ENCODE measurements at places on chromosomes 16 and 17. TPM values are rescaled to one million over a fixed set of nuclear protein-coding genes. Genes with fewer than 3 reads are reported as not detected.

GRCh38 chr17:41962768-41963434 lies 3.7 kb upstream of the CNP start:
- peak; percentile 74 for DNase-seq
- peak overlapping the region; percentile 18 for H3K4me3 ChIP-seq
- peaks cover under 1% of the 10 kb centered on the region for H3K36me3 ChIP-seq

GRCh38 chr17:79988185-79988971 lies 47.3 kb downstream of the TBC1D16 start:
- no peaks in the 10 kb centered on the region for H3K36me3 ChIP-seq
- H3K27ac ChIP-seq, result no peak overlapping the region
- H3K27me3 ChIP-seq, result peaks cover 48% of the 10 kb centered on the region
- DNase-seq, result no peak
- no peaks in the 10 kb centered on the region for H3K4me1 ChIP-seq

- no peak overlapping the region for H3K4me3 ChIP-seq
- DNase-seq, result no peak
- peaks cover 5% of the 10 kb centered on the region for H3K4me1 ChIP-seq
- no peak overlapping the region for H3K27ac ChIP-seq
These were observed 2.6 kb downstream of the WNT9B start for GRCh38 chr17:46853896-46854444.

DNA sequence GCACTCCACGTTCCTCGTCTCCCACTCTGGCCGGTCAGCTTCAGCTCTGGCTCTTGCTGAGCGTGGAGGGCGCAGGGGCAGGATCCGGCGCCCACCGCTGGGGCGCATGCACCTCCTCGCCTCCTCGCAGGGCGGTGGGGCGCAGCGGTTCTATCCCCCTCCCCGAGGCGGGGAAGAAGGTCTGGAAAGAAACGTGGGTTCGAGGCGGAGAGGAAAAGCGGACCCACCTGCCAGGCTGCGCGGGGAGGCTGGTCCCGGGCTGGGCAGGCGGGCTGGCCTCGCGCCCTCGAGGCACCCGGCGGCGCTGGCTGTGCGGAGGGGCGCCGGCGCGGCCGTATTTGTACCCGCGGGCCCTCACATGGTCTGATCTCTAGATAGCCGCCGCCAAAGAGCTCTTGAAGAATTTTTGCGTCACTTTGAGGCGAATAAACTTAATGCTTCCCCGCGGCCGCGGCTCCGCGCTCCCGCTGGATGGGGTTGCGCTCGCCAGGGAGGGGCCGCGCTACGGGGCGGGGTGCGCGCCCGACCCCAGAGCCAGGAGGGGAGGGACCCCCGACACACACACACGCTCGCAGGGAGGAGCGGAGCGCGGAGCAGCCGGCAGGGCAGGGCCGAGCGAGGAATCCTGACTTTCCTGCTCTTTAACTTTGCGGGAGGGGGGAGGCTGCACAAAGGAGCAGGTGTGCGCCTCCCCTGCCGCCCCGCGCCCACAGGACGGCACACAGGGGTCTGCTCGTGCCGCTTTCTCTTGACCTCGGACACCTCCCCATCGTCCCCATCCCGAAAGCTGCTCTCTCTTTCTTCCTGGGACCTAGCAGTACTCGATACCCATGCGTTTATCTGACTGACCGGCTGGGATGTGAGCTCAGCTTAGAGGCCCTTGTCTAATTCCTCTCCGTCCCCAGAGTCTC lies at the start of gene SLC6A4:
SLC6A4 (minus strand) TSS at position 312 of the 911 bp plus-strand sequence. CDS start 13,739 bp downstream, outside the sequence.
- no peak within 1 kb of the TSS for H3K27ac ChIP-seq
- DNase-seq, result no peak
- peaks cover 7% of the 10 kb centered on the region for H3K4me1 ChIP-seq
- H3K4me3 ChIP-seq, result peak within 1 kb of the TSS; percentile 59
- H3K36me3 ChIP-seq, result no peaks in the 10 kb centered on the region

- no peak for DNase-seq
- H3K4me3 ChIP-seq, result no peak overlapping the region
- no peak overlapping the region for H3K27ac ChIP-seq
- no peaks in the 10 kb centered on the region for H3K4me1 ChIP-seq
These were observed 8.6 kb downstream of the DNAH17 start for GRCh38 chr17:78568494-78569115.

DNA sequence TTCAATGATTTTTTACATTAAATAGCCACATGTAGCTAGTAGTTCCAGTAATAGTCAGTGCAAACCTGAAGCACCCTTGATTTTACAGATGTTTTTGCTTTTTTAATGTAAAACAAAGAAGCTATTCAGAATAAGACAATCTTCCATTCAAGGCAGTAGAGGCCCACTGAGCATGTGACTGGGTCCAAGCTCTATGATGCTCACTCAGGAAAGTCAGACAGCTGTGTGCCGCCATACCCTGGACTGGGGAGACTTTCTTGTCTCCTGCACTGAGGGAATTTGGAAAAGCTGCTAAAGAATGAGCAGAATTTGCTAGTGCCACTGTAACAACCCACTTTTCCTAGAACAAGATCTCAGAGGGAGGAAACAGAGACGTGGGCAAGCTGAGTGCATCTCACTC lies 11.5 kb downstream of the CENPN start:
- H3K36me3 ChIP-seq, result peaks cover 95% of the 10 kb centered on the region
- no peaks in the 10 kb centered on the region for H3K4me1 ChIP-seq

DNA sequence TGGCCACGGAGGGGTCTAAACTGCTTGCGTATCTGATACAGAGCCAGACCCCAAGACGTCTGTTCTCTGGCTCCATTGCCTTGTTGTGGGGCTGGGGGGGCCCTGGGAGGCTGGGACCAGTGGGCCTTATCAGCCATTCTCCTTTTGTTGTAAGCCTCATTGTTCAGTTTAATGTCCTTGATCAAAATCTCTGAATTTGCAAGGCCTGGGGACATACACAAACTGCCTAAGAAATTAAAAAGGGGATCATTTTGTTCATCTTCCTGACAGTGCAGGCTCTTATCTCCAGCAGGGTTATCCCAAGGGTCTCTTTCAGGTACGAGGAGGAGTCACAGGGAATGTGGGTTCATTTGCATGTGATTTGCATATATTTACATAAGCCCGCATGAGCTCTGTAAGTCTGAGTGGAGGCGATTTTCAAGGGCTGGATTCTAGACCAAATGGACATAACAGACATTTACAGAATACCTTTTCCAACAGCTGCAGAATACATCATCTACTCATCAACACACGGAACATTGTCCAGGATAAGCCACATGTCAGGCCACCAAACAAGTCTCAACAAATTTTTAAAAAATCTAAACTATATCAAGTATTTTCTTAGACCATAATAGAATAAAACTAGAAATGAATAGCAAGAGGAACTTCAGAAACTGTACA lies 269.8 kb downstream of the RBFOX1 start:
- H3K4me1 ChIP-seq, result peaks cover 44% of the 10 kb centered on the region
- peak overlapping the region; percentile 38 for H3K27ac ChIP-seq
- H3K27me3 ChIP-seq, result no peaks in the 10 kb centered on the region
- H3K4me3 ChIP-seq, result no peak overlapping the region
- no peak for DNase-seq

DNA sequence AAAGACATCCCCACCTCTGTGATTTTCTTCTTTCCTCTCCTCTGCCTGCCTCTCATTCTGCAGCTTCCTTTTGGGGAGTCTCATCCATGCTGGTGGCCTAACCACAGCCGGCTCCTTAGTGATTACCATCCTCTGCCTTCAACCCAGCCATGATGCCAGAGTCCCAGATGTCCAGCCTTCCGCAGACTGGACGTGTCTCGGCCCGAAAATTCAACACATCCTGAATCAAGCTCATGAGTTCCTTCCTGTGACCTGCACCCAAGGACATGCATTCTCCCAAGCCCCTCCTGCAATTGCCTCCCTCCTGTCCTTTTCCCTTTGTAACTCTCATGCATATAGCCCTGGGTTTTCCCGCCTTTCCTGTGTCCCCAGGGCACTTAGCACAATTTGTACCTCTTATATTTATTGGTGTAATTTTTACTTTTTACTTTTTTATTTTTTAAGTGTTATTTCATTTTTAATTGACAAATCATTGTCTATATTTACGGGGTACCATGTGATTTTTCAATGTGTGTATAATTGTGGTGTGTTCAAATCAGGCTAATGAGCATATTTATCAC lies 1.2 kb upstream of the SLC13A5 start:
- H3K36me3 ChIP-seq, result no peaks in the 10 kb centered on the region
- H3K27me3 ChIP-seq, result peaks cover 51% of the 10 kb centered on the region
- no peaks in the 10 kb centered on the region for H3K4me1 ChIP-seq
- no peak overlapping the region for H3K27ac ChIP-seq

DNA sequence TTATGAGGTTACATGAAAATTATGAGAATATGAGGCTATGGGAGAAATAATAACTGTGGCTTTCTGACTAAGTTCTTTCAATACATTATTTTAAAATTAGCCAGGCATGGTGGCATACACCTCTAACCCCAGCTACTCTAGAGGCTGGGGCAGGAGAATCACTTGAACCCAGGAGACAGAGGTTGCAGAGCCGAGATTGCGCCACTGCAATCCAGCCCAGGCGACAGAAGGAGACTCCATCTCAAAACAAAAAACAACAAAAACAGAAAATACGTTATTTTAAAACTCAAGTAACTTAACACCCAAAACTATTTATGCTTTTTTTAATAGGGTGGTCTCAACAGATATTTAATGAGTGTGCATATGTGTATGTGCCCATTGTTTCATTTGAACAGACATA lies 2.4 kb upstream of the RFFL start:
- DNase-seq, result no peak
- no peak overlapping the region for H3K4me3 ChIP-seq
- H3K27ac ChIP-seq, result no peak overlapping the region
- no peaks in the 10 kb centered on the region for H3K36me3 ChIP-seq
- H3K27me3 ChIP-seq, result no peaks in the 10 kb centered on the region

DNA sequence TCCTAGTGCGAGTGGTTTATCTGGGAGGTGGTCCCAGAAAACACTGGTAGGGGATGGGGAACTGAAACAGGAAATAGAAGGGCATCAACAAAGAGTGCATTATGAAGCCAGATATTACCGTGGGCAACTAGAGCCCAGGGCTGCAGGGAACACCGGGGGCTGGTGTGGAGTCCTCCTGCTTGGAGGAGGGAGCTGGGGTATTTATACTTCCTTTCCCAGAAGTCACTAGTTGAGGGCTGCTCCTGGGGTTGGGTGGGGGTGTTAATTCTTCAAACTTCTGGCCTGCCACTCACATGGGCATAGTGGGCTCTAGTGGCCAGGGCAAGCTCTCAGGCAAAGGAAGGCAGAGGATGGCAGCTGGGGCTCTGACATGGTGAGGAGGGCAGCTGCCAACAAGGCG lies 14.7 kb downstream of the LAT start:
- H3K27me3 ChIP-seq, result no peaks in the 10 kb centered on the region
- H3K27ac ChIP-seq, result no peak overlapping the region
- no peak for DNase-seq
- no peaks in the 10 kb centered on the region for H3K4me1 ChIP-seq
- H3K4me3 ChIP-seq, result no peak overlapping the region

DNA sequence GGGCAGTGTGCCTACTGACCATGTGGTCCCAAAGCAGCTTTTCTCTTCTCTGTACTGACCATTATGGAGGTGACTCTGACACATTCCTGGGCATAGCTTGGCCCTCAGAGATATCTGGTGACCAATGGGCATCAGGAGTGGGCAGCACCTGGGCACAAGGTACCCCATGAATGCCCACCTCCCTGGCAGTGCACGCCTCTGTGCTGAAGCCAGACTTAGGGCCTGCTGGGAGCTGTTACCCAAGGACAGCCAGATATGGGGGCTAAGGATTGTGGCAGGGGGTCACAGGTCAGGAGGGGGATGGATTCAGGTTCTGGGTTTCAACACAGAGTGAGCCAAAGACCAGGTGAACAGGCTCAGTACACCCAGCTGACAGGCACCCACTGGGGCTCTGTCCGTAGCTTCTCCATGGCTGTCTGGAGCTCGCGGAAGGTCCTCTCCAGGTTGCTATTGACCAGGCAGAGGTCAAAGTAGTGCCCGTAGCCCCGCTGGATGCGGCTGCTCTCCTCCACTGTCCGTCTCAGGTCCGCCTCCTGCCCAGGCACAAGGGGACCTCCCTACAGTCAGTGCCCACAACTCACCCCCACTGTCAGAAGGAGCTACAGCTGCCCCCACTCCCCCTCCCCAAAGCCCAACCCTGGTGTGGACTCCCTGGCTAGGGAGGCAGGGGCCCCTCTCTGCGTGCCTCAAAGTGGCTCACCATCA lies 29.7 kb downstream of the MPP2 start:
- no peaks in the 10 kb centered on the region for H3K36me3 ChIP-seq
- H3K27ac ChIP-seq, result no peak overlapping the region
- no peak for DNase-seq
- H3K4me3 ChIP-seq, result no peak overlapping the region

GRCh38 chr16:85486256-85486915 lies 126.7 kb upstream of the GSE1 start:
- peaks cover 5% of the 10 kb centered on the region for H3K4me1 ChIP-seq
- no peak overlapping the region for H3K27ac ChIP-seq
- H3K36me3 ChIP-seq, result no peaks in the 10 kb centered on the region
- no peaks in the 10 kb centered on the region for H3K27me3 ChIP-seq
- DNase-seq, result no peak

DNA sequence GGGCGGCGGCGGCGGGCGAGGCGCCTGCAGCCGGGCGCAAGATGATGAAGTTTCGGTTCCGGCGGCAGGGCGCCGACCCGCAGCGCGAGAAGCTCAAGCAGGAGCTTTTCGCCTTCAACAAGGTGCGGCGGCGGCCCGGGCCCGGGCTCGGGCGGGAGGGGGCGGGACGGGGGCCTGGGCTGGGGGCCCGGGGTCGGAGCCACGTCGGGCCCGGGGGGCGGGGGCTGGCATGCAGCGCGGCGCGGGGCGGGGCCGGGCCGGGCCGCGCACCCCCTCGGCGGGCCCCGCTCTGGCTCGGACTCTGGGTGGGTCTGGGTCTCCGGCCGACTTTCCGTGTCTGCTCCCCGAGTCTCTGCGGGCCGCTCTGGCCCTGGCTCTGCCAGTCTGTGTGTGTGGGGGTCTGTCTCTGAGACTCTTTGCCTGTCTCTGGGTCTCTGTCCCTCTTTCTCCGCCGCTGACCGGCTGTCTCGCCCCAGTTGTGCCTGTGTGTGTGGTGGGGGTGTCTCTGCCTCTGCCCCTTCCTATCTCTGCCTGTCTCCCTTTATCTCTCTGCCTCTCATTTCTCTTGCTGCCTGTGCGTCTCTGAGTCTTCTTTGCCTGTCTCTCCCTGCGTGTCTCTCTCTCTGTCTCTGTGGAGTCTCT lies 328 bp downstream of the LLGL1 start:
- H3K27me3 ChIP-seq, result no peaks in the 10 kb centered on the region
- peak overlapping the region; percentile 71 for H3K4me3 ChIP-seq
- H3K27ac ChIP-seq, result peak overlapping the region; percentile 46
- peak; percentile 40 for DNase-seq

- H3K4me1 ChIP-seq, result peaks cover 31% of the 10 kb centered on the region
- DNase-seq, result no peak
- no peaks in the 10 kb centered on the region for H3K27me3 ChIP-seq
- H3K4me3 ChIP-seq, result peak overlapping the region; percentile 77
- H3K36me3 ChIP-seq, result peaks cover 3% of the 10 kb centered on the region
These were observed 1.3 kb downstream of the ENGASE start for GRCh38 chr17:79075861-79076406.

GRCh38 chr17:79651266-79651665 lies 40.4 kb upstream of the RBFOX3 start:
- H3K4me3 ChIP-seq, result no peak overlapping the region
- H3K4me1 ChIP-seq, result no peaks in the 10 kb centered on the region
- no peaks in the 10 kb centered on the region for H3K36me3 ChIP-seq

GRCh38 chr16:79128706-79129105 lies 471.8 kb downstream of the MAF start:
- H3K27ac ChIP-seq, result no peak overlapping the region
- DNase-seq, result no peak
- no peaks in the 10 kb centered on the region for H3K27me3 ChIP-seq
- no peaks in the 10 kb centered on the region for H3K4me1 ChIP-seq
- no peak overlapping the region for H3K4me3 ChIP-seq

CDC6 gene
- 0.90 TPM for total RNA-seq

ATP2C2 gene
- not detected for total RNA-seq

SREBF1 gene
- 43.0 TPM for total RNA-seq

TIMP2 gene
- total RNA-seq, result 53.6 TPM

AGRP gene
- not detected for total RNA-seq

SLC13A2 gene
- not detected for total RNA-seq

Data from psoas muscle (tissue), 8 donors.